ENCODE measurements at places on chromosomes 13 and 19.

DNA sequence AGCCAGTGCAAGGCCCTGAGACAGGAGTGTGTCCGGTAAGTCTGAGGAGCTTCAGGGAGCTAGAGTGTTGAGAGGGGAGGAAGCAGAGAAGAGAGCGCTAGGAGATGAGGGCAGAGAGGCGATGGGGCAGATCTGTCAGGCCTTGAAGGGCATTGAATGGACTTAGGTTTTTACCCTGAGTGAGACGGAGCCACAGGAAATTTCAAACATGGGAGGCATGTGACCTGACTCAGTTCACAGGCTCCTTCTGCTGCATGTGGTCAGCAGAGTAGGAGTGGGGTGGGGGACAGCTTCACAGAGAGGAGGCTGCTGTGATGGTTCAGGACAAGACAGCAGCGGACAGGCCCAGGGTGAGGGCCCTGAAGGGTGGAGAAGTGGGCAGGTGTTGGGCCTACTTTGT, 2.5 kb upstream of the FAM98C start:
- no peak for DNase-seq

GRCh38 chr13:93953841-93954240, 525.6 kb downstream of the DCT start:
- no peak for DNase-seq

- DNase-seq, result no peak
Observed at GRCh38 chr19:49327878-49328544, 3.0 kb upstream of the SLC6A16 start.

- no peak for DNase-seq
Observed at GRCh38 chr13:25860265-25860664, 191.6 kb downstream of the SHISA2 start.

DNA sequence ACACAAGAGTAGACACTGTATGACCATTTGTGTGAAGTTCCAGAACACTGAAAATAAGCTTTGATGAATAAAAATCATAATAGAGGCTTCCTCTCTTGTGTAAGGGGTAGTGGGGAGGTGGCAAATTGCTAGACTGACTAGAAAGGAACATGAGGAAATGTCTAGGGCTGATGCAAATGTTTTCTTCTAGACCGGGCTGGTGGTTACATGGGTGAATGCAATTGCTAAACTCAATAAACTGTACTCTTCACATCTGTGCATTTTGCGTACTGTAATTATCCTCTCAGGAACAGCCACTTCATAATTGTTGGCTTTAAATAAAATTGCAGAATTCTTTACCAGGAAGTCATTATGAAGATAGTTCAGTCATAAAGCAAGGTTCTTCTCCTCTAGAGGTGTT, 5.2 kb upstream of the KBTBD7 start:
- no peak for DNase-seq

DNA sequence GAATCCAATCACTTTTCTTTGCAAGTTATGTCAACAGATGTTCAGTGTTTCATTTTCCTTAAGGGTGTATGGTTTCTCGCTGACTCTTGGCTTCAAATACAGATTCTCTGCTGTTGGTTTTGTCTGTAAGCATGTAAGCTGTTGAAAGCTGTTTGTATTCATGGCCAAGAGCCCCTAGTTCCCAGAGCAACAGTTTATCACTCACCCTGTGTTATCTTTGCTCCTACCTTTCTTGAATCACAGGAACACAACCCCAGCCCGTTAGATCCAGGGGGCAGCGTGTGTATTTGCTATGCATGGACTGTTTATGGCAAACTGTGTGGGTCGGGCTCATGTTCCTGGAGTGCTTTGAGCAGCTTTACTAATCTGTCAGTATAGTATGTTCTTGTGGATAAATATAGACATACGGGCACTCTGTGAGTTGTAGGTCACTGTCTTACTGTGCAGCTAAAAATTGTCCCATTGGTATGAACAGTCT, 28.9 kb downstream of the FRY start:
- no peak for DNase-seq

DNA sequence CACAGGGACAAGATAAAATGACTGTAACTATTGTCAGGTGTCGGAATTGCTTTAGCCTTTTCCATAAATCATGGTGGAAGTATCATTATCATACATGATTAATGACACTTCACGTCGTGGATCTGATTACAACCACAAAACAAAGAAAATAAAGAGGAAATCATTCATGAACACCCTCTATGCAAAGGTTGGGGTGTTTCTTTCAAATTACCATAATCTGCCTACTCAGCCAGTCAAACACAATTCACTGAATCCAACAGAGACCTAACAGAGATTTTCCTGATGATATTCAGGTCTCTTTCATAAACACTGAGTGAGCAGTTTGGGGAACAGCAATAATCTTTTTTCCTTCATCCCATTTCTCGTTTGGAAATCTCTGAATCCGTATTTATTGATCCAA, 625.6 kb downstream of the DCT start:
- DNase-seq, result no peak

DNA sequence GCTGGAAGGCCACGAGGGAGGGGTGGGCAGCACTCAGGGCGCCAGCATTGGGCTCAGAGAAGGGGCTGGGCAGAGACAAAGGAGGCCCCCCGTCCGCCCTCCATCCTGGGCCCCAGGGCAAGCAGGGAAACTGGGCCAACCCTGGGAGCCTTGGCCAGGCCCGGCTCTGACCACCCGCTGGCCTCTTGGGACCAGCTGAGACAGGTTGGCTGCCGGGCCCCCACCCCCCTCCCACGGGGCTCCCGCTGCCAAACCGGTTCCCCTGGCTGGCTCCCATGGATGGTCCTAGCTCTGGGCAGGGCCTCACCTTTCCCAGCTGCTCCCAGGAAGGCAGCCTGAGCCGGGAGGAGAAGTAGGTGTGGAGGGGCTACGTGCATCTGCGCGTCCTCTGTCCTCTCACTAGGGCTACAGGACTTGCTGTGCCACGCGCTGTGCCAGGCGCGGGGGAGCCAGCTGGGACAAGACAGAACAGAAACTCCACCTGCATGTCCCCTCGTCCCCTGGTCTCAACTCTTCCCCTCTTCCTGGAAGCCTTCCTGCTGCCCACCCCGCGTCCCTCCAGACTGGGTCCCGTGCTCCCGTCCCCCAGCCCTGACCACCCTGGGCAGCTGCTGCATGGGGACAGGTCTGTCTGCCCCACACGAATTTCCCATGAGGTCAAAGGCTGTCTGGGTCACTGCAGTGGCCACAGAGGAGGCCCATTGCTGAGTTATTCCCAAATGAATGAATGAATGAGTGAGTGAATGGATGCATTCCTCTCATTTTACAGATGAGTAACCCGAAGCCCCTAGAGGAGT, 29.1 kb upstream of the NCCRP1 start:
- no peak for DNase-seq

- DNase-seq, result no peak
Observed at GRCh38 chr19:47786566-47786965, 8.1 kb downstream of the SELENOW start.

DNA sequence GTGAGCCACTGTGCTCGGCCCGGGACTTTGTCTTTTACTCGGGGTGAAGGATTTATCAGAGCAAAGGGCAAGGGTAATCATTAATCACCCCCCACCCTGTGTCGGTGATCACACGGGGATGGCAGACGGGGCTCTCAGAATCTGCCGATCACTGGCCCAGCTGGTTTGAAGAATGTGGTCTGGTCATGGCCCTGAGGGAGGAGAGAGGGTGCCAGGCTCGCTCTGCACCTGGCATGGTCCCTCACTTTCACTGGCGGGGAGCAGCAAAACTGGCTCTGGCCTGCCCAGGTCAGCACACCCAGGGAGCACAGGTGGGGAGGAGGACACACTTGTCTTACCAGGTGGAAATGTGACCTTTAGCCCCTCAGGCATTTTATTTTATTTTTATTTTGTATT, 10.2 kb downstream of the REEP6 start:
- DNase-seq, result no peak

GRCh38 chr13:60258349-60258748, 94.6 kb upstream of the DIAPH3 start:
- no peak for DNase-seq

DNA sequence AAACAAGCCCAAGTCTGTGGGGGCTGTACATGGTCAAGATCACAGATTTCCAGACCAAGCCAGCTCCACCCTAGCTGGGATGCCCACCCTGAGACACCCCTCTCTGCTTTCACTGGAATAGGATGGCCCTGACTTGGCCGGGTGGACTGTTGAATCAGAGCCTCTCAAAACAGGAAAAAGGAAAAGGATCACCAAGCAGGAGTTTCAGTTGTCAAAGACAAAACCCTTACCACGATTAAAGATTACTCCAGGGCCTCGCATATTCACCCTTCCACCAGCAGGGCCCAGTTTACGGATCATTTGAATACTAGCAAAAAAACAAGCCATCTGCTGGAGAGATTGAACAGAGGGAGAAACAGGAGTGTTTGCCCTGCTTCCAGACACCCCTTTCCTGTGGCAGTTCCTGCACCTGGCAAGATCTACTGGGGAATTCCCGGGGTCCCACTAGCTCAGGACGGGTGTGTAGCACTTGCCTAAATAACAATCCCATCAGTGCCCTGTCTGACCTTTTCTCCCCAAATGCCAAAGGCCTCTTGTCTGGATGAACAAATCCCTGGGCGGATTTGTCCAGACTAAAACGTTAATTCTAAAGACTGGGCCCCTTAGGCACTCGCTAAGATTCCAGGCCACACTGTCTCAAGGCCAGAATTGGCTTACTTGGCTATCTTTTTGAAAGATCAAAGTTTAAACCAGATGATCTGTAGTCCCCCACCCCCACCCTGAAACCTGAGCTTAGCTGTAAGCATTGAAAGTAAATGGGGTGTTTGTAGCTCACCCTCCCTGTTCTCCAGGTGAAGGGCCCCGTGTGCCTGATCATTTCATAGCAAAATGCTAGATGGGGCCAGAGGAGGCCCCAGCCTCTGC, 38.4 kb downstream of the ACTN4 start:
- DNase-seq, result no peak

DNA sequence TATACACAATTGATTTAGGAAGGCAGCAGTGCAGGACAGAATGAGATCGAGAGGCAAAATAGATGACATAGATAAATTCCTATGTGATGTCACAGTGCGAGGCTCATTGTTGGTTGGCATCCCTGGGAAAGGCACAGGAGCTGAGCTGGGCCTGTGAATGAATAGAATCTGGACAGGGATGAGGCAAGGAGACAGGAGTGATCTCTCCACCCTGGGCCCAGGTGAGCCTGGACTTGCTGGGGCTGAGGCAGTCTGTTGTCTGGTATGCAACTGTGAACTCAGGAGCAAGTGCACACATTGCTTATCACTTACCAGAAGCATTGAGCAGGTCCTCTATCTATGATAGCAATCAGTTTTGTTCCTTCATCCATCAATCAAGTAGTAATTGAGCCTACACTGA, 48.2 kb upstream of the ESD start:
- no peak for DNase-seq

DNA sequence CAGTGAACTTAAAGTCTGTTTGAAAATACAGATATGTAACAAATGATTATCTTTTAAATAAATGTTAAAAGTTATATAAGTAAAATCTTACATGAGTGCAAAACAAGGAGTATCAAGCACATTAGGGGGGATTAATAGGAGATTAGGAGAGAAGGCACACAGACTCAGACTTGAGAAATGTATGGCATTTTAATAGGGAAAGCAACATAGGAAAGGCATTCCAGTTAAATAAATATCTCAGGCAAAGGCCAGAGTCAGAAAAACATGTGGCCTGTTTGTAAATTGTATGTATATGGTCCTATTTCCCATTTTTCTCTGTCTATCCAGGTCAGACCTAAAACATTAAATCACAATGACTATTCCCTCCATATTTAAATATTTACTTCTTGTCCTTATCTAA, 462.7 kb downstream of the GPC6 start:
- no peak for DNase-seq

DNA sequence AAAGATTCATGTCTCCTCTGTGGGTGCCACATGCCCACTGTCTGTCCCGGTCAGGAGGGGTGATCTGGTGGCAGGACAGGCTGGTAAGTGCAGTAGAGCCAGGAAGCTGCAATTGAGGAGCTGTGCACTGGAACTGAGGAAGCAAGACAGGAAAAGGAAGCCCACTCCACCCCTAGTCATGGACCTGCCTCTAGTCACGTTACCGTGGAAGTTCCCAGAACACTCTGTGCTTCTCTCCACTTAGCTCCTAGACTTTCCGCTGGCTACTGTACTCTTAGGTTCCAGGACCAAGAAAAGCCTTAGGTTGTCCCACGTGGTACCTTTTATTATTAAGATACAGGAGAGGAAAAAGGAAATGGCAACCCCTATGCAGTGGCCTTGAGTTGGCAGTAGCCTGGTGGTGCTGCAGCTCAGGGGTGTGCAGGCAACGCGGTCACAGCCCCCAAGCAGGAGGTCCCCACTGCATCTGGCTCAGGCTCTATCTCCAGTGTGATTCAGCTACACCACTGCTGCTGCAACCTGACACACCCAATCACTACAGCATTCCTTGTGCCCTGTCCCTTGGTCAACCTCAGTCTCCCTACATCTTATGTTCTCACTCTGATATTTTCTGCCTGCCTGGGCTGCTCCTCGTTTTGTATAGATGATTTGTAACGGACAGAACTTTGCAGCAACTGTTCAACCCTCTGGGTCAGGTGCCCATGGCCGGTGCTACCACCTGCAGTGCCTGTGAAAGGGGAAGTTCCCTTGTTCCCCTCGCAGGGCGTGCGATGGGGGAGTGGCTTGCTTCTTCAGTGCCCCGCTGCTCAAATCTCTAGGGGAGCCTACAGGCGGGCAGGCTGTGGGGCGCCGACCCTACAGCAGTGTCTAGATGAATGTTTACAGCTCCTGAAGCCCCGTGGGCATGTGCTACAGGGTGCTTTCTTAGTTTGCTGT, 24.4 kb upstream of the GPR12 start:
- DNase-seq, result no peak

DNA sequence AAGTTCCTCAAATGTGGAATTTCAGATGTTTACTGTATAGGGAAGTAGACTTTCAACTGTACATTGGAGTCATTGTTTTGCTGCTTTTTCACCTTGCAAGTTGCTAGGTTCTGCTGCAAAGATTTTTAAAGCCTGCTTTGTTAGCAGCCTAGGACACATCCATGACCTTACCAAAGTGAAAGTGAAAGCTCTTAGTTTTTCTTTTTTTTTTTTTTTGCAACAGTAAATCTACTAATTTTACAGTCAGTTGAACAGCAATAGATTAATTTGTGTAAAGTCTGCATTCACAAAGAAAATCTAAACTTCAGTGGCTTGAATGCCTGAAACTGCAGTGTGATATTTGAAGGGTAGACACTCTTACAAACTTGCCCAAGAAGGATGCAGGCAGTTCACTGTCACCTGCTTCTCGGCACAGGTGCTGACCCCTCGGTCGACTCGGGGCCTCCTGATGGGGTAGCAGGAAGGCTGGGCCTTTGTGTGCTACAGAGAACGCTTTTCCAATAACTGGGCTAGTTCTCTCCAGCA, 5.0 kb upstream of the MTIF3 start:
- no peak for DNase-seq

Data from hippocampal formation (tissue), 2 donors.